NCI-H774 (cell line): ENCODE measurements at places on chromosomes 12 and 14.

GRCh38 chr12:67645601-67646000 lies 2.9 kb upstream of the DYRK2 start:
- no peak for DNase-seq

- DNase-seq, result no peak
Measured at GRCh38 chr12:4286771-4287317, 13.3 kb downstream of the CCND2 start.

DNA sequence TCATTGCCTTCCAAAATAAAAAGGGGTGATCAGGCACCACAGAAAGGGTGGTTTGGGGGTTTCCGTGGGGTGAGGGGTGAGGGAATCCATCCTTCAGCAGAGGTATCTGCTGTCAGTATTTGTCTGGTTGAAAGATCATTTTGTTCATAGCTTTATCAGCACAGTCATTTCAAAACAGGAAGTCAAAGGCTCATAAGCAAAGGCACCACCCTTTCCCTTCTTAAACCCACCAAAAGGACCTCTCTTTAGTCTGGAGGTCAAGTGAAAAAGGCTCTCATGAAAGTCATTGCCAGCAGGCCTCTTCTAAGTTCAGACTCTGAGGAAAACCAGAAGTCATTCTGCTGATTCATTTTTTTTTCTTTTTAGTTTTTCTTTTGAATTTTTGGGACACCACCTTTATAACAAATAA lies 6.2 kb downstream of the CHST11 start:
- DNase-seq, result no peak

DNA sequence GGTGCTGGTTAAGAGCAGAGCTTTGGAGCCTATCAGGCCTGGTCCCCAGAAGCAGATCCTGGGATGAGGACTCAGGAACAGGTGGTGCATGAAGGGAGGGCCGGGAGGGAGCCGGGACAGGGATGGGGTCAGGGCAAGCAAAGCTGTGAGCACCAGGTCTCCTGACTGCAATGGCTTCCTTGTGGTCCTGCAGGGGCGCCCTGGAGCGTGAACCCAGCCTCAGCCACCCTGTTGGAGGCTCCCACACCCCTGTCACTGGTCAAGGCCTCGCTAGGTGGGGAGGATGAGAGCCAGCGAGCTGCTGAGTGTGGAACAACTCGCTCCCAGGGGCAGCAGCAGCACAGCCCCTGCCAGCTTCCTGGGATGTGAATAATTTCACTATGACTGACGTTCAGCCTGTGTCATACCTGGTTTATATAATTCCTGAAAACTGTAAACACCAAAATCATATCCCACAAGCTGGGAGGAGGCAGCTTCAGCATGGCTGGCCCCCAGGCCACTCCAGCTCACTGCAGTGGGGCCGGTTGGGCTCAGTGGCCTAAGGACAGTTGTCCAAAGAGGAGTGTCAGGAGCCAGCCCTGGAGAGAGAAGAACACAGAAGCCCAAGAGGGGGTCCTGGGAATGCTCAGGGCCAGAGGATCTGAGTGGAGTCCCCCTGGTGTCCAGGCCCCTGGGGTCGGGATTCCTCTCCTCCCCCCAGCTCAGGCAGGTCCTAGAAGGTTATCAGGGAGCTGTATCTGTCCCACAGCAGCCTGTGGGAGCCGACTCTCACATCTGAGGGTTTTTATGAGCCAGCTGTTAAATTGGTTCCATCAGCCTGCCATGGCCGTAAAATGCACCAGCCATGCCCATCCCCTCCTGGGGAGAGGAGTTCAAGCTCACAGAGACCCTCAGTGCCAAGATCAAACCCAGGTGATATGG lies 272.9 kb downstream of the ADGRD1 start:
- no peak for DNase-seq

DNA sequence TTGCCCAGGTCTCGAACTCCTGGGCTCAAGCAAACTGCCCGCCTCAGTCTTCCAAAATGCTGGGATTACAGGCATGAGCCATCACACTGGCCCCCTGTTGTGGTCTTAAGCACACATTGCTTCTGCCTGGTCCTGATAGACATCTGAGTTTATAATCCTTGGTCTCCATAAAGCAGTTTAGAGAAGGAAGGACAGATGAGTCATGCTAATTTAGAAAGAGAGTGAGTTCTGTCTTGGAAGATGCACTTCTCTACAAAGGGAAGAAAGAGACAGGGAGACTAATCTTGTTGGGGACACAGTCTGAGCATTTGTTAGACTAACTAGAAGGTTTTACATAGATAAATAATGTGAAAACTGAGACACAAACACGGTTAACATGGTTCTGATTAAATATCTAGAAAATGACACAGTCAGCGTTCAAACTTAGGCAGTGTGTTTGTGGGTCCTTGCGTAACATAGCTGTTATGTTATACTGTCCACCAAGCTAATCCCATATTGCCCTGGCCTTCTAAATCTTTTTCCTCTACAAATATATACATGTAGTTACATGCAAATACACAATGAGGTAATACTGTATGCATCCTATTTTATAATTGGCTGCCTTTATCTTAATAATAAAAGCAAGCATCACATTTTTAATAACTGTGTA lies 31.0 kb downstream of the SAMD4A start:
- no peak for DNase-seq
